ENCODE measurements at places on chromosomes 16 and 17. TPM values are rescaled to one million over a fixed set of nuclear protein-coding genes. Genes with fewer than 3 reads are reported as not detected.

- DNase-seq = no peak
Observed at GRCh38 chr16:13919330-13919682, 648 bp upstream of the ERCC4 start.

DNA sequence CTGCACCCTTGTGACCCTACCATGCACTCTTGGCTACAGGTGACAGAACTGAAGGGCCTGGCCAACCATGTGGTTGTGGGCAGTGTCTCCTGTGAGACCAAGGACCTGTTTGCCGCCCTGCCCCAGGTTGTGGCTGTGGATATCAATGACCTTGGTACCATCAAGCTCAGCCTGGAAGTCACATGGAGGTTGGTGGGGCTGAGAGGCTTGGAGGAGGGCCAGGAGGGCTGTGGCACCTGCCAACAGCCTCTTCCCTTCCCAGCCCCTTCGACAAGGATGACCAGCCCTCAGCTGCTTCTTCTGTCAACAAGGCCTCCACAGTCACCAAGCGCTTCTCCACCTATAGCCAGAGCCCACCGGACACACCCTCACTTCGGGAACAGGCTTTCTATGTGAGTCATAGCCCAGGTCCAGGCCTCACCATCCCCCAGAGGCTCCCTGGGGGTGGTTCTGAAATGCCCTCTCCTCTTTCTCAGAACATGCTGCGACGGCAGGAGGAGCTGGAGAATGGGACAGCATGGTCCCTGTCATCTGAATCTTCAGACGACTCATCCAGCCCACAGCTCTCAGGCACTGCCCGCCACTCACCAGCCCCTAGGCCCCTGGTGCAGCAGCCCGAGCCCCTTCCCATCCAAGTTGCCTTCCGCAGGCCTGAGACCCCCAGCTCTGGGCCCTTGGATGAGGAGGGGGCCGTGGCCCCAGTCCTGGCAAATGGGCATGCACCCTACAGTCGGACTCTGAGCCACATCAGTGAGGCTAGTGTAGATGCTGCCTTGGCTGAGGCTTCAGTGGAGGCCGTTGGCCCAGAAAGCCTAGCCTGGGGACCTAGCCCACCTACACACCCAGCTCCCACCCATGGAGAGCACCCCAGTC lies 13.0 kb downstream of the RIPOR1 start:
- no peak for DNase-seq

DNA sequence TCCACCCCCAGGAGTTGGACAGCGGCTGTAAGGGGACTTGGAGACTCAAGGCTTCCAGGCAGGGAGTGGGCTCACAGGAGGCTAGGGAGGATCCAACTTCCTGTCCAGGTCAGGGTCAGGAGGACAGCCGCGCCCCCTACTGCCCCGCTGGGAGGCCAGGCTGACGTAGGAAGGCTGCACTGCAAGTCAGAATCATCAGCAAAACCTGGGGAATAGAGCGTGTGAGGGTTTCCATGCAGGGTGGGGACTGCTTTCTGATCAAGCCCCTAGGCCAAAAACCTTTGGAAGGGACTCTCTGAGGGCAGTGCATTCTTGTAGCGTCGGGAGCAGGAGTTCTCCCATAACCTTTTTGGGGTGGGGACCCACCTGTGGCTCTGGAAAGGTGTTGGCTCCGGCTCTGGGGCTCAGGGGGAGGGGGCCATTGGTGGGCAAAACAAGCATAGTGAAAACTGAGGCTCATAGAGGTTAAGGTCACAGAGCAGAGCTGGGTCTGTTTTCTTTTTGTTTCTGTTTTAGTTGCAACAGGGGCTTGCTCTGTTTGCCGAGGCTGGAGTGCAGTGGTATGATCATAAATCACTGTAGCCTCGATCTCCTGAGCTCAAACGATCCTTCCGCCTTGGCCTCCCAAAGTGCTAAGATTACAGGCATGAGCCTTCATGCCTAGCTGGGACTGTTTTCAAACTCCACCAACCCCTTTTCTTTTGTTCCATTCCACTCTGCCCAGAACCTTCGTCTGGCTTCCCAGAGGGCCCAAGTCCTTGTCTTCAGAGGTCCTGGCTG lies 22.1 kb downstream of the RAI1 start:
- DNase-seq = no peak

- no peak for DNase-seq
Observed at GRCh38 chr16:15509051-15509592, 74.7 kb downstream of the BMERB1 start.

GRCh38 chr16:49647673-49648072 lies 208.2 kb downstream of the ZNF423 start:
- DNase-seq = no peak

- DNase-seq = no peak
Observed at GRCh38 chr17:82907797-82908542, 68.1 kb upstream of the ZNF750 start.

GRCh38 chr17:68205251-68205807 lies 42.5 kb upstream of the AMZ2 start:
- DNase-seq = peak; percentile 97

DNA sequence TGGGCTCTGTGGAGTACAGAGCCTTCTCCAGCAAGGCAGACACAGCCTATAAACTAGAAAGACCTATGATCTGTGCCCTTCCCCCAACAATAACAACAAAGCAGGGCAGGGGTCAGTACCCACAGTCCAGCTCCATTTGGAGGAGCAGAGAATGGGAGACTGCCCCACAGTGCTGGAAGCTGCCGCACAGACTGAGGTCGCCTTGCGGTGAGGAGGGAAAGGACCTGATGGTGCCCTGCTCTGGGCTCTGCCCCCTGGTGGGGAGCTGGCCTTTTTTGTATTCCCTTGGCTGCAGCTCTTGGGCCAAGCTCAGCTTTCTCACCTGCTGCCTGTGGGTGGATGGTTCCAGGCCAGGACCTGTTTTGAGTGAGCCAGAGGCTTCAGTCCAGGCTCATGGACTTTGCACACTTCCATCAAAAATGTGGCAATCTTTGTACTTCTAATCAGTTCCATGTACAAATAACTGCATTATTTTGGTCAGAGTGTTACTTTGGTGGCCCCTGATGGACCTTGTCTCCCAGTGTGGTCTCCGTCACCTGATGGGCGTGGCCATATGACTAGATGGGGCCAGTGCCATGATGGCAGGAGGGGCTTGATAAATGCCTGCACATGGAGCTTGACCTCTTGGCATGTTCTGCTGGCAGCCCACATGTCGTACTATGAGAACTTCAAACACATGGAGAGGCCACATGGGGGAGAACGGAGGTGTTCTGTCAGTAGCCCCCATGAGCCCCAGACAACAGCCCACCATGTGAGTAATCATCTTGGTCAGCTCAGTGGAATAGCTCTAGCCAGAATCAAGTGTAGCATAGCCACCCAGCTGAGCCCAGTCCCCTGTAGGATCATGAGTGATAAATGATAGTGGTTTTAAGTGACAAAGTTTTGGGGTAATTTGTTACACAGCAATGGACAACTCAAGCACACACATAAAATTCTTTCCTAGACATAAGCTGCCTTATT lies 24.2 kb downstream of the B9D1 start:
- DNase-seq = no peak

DNA sequence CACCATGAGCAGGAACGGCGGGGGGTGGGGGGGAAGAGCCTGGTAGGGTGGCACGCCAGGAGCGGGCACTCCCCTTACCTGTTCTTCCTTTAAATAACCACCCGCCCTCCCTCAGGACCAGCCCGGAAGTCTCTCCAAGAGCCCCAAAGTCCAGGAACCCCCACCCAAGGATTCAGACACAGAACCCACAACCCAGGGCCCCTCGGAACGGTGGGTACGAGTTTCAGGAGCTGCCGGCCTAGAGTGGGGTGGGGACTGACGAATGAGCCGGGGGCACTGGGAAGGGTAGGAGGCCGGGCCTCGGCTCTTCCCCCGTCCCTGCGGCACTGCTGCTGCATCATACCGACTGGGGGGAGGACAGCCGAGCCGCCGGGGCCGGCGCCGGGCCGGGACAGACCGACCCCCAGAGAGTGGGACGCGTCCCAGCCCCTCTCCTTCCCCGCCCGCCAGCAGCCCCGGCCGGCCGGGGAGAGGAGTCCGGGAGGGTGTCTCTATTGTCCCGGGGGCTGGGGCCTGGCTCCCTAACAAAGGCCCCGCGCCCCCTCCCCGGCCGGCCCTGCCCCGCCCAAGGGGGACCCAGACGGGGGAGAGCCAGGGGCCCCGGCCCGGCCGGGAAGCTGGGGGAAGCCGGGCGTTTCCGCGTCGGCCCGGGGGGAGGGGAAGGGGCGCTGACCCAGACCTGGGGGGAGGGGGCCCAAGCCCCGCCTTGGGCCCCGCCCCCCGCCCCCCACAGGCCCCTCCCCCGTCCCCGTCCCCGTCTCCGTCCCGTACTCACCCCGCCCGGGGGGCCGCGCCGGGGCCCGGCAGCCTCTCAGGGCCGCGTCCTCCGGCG lies 747 bp downstream of the ATXN7L3 start:
- peak; percentile 93 for DNase-seq

DNA sequence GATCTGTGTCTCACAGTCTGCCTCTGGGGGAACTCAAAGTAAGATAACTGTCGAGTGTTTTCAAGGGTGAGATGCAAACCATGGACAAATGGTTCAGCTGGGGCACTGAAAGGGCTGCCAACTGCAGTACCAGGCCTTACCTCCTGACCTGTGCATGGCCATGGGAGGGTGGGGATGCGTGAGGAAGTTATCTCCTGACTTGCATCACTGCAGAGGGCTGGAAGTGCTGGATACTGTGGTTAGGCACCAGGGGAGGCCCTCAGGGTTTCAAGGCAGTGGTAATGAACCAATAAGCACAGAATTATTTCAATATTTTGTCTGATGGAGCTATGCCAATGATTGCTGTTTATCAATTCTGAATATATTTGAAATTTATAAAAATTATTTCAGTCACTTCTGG lies 159.2 kb downstream of the CYLD start:
- DNase-seq = no peak

- peak; percentile 18 for DNase-seq
Observed at GRCh38 chr17:30780343-30780742, 44.1 kb downstream of the CRLF3 start.

DNA sequence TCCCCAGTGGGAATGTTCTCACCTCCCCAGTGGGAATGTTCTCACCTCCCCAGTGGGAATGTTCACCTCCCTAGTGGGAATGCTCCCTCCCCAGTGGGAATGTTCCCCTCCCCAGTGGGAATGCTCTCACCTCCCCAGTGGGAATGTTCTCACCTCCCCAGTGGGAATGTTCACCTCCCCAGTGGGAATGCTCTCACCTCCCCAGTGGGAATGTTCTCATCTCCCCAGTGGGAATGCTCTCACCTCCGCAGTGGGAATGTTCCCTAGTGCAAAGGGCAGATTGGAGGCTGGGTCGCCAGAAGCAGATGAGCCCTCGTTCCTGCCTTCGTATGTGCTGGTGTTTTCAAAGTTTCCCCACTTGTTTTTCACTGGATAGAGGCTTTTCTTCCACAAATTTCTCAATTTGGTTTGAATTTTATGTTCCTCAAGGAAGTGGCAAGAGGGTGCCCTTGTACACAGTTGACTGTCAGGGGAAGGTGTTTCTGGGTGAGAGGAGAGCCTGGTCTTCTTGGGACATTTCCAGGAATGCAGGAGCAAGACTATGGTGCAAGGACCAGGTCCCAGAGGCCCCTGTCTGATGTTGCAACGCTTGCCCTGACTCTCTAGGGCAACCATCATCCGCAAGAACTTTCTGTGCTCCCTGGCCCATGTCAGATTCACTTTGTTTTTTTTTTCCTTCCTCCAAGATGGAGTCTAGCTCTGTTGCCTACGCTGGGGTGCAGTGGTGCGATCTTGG lies 34.0 kb downstream of the TRARG1 start:
- no peak for DNase-seq

DNA sequence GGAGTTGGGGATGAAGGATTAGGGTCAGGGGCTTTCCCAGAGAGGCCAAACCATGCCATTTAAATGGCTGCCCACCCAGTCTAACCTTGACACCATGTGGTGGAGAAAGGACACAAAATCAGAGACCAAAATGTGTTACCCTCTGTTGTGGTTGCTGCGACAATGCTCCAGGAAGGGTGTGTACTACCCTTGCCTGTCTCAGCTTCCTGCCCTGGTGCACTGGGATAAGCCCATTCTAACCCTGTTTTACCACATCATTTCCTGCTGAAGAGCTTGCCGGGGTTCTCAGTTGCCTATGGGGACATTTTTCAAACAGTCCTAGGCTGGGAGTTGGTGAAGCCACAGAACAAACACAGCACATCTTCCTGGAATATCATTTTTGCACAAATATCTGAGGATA lies 4.9 kb downstream of the OR4D1 start:
- DNase-seq = no peak

GRCh38 chr16:75758215-75758614 lies 31.9 kb upstream of the CPHXL start:
- no peak for DNase-seq

DNA sequence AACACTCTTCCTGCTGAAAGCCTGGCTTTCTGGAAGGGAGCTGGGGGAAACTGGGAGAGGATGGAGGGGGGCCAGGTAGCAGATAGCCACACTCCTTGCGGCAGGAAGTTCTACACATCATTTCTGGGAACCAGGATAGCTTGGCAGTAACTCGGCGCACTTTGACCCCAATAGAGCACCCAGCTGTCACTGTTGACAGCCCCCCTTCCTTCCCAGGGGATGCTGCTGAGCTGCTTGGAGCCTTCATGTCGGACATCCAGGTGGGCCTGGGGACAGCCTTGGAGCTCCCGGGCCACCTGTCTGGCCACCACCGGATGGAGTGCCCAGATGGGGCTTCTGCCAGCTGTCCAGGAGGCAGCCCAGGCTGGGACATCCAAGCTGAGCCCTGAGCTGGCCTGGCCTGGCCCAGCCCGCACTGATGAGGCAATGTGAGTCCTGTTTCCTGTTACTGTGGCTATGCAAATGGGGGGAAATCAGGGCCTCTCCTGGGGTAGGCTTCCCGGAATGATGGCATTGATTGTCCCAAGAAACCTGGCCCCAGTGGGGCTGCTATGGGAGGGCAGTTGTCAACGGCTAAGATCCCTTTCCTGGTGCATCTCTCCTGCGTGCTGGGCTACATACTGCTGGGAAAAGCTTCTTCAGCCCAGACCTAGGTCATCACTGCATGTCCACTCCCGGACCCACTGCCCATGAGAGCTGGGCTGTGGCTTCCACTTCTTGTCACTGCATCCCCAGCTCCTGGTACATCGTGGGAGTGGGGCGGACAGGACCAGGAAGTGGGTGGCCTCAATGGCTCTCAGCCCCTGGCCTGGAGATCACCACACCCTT lies 50.0 kb downstream of the SOCS1 start:
- DNase-seq = no peak

DNA sequence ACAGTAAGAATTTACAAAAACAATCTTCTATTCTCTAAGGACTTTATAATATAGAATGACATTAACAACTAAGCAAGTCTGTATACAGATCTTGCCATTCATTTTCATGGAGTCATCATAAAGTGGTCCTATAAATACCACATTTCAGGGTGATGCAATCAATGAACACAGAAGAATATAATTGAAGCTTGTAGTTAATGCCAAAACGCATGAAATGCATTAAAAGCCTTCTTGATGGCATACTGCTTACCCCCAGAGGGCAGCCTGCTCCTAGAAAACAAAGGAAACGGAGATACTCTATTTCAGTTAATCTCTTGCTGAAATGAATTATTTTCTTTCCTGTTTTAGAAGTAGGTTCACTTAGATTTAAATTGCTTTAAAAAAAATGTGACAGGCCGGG lies 45.2 kb upstream of the STAC2 start:
- no peak for DNase-seq

The TMEM92 gene
- total RNA-seq = not detected

The HBA2 gene
- 248 TPM for total RNA-seq

The TANC2 gene
- 62.9 TPM for total RNA-seq

The MT1X gene
- total RNA-seq = 971 TPM

The PSME3 gene
- 144 TPM for total RNA-seq

The TMEM106A gene
- 25.4 TPM for total RNA-seq

The TLCD1 gene
- 3.4 TPM for total RNA-seq

The KRT12 gene
- not detected for total RNA-seq

Data from mesenteric fat pad (tissue), 1 donor.